Cardiac muscle cell (in vitro differentiated cells and primary cell): ENCODE measurements at places on chromosomes 6 and 20.

DNA sequence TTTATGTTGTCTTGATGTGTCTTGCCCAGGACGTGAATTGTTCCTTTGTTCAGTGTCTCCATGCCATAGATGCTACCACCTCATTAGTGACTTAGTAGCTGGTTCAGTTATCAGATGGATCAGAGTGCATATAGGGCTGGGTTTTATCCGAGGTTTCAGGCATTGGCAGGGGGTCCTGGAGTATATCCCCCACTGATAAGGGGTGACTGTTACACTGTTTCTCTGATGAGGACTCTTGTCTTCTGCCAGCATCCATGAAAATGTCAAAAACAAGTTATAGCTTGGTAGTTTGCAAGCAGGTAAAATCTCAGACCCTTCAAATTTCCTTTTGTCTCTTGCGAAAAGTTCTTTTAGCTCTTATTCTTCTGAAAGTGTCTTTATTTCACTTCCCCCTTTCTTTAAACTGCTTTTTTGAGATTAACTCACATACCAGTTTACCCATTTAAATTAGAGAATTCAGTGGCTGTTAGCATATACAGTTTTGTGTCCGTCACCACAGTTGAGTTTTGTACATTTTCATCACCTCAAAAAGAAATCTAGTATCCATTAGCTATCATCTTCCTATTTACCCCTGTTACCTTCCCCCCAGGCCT, 109.2 kb downstream of the CDYL start:
- DNase-seq: no peak

- no peak for DNase-seq
Observed at GRCh38 chr6:23269436-23269835, 700.1 kb downstream of the HDGFL1 start.

DNA sequence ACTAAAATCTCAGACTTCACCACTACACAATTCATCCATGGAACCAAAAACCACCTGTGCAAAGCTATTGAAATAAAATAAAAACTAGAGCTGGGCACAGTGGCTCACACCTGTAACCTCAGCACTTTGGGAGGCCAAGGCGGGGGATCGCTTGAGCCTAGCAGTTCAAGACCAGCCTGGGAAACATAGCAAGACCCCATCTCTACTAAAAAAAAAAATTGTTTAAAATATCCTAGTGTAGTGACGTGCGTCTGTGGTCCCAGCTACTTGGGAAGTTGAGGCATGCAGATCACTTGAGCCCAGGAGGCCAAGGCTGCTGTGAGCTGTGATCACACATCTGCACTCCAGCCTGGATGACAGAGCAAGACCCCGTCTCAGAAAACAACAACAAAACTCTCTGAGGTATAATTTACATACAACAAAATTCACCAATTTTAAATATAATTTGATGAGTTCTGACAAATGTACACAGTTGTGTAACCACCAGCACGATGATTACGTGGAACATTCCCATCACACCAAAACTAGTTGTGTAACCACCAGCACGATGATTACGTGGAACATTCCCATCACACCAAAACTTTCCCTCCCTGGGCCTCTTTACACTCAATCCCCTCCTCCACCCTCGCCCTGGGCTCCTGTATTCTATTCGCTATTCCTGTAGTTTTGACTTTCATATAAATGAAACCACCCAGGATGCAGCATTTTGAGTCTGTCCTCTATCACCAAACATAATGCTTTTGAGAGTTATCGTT, 107.5 kb downstream of the TAF4 start:
- DNase-seq: no peak

- peak; percentile 63 for DNase-seq
Observed at GRCh38 chr6:108080010-108080780, 5.7 kb upstream of the OSTM1 start.

- no peak for DNase-seq
Observed at GRCh38 chr20:3156811-3157619, 2.6 kb downstream of the FASTKD5 start.

GRCh38 chr20:42046371-42047085, 428.4 kb upstream of the CHD6 start:
- no peak for DNase-seq

DNA sequence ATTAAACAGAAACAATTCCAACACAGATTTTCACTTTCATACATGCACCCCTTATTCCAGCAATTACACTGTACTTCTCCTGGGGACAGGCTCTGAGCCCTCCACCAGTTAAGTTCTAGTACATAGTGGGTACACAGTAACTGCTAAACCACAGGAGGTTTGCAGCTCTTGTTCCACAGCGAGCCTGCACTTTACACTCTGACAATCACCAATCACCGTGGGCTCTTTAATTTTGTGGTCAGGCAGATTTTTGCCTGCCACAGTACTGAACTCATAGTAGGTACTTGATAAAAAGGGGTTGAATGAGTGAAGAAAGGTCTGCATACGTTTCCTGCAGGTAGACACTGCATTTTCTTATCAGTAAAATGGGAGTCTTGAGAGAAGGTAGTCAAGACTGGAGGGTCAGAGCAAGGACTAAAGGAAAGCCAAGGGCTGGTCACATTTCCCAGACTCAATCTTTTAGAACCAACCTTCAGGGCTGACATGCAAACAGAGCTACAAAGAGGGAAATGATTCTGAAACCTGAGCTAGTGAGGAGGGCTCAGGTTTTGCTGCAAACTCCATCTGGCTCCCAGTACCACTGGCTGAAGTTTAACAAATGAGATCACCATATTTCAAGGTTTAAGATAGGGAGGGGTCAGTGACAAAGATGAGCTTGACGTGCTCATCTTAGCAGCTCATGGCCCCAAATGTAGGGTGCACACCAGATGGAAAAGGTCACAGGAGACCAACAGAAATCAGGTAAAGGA, 404.6 kb downstream of the BTBD9 start:
- DNase-seq: no peak

- DNase-seq: no peak
Observed at GRCh38 chr6:163525926-163526325, 111.4 kb downstream of the QKI start.

GRCh38 chr20:33059136-33059535, 5.4 kb downstream of the BPIFB3 start:
- no peak for DNase-seq

DNA sequence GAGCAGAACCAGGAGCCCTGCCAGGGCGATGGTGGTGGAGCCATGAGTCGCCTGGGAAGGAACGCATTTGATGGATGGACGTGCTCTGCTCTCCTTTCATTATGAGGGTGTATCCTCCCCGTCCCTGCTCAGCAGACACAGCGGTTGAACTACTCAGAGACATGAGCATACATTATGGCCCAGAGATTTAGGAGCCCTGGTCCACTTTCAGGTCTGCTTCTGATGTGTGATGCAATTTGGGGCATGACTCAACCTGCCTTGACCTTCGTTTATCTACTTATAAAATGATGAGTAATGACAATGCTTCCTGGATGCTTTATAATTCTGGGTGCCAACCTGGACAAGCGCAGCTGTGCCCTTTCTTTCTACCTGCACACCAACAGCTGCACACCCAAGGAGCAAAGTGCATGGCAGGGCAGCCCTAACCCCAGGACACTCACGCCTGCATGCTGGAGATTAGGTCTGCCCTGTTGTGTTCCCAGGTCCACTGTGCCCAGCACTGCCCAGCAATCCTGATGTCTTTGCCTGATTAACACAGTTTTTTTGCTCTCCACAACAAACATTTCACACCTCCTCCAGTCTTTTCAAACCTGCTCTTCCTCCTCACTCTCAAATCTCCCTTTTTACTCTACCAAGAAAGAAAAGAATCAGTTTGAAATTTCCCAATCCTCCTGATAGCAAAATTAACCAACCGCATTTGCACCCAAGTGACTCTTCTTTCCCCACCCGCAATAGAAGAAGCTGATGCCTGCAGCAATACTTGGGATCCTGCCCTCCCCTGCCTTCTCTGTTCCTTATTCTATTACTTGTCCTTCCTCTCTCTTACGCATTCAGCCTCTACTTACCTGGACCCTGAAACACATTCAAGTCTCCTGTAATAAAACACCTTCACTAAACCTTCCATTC, 81.2 kb downstream of the EZR start:
- DNase-seq: peak; percentile 41

DNA sequence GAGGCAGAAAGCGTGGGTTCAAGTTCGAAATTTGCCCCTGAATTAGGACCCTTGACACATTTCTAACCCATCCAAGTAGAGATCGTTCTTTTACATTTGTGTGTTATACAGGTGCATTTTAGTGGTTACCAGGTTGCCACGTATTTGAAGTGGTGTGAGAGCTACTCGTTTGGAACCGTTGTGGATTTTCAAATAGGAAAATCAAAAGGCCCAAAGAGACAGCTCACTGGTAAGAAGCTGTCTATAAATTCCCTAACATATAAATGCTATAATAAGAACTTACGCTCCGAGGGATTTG, 1.6 kb upstream of the REV3L start:
- DNase-seq: no peak

- no peak for DNase-seq
Observed at GRCh38 chr6:85865420-85866369, 223.0 kb upstream of the SYNCRIP start.

- no peak for DNase-seq
Observed at GRCh38 chr20:40896814-40897700, 131.6 kb upstream of the TOP1 start.

- DNase-seq: no peak
Observed at GRCh38 chr20:33761698-33762250, 30.0 kb downstream of the ZNF341 start.

- no peak for DNase-seq
Observed at GRCh38 chr6:4889701-4890100, 113.5 kb downstream of the CDYL start.

DNA sequence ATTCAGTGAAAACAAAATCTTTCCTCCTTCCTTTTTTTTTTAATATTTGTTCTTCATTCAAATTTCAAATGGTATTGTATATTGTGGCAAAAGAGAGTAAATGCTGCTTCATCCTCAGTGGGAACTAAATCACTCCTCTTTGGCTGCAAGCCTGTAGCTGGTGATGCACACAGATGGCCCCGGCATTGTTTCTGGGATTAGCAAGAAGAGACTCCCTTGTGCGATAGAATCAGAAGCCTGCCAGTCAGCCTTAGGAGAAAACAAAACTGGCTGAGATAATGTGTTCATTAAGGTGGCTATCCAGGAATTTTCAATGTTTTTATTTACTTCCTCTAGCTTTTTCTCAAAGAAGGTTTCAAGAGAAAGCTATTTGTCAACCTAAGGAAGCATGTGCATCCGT, 20.7 kb upstream of the ELOVL2 start:
- DNase-seq: no peak

- DNase-seq: no peak
Observed at GRCh38 chr6:15420959-15421438, 175.1 kb downstream of the JARID2 start.

DNA sequence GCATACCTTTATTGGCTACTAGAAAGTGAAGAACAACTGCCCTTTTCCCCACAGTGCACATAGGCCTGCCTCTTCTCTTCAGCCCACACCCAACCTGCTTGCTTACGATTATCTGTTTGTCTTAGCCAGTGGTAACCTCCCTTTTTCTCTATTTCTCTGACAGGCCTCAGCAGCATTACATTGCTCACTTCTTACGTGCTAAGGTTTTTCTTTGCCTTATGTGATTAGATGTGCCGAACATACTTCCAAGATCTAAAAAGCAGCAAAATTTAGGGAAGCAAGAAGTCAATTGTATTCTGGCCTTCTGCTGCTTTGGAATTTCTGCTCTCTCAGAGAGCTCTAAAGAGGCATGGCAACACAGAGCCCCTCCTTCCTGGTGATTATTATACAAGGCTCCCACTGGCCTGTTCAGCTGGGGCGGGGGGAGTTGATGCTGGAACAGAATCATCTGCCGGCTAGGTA, 7.0 kb downstream of the B4GALT5 start:
- DNase-seq: peak; percentile 48

GRCh38 chr6:42366999-42367352, 84.8 kb downstream of the TRERF1 start:
- no peak for DNase-seq

GRCh38 chr6:36836111-36837021, 2.9 kb downstream of the CPNE5 start:
- DNase-seq: no peak

GRCh38 chr20:20628314-20628713, 84.1 kb downstream of the RALGAPA2 start:
- DNase-seq: no peak

DNA sequence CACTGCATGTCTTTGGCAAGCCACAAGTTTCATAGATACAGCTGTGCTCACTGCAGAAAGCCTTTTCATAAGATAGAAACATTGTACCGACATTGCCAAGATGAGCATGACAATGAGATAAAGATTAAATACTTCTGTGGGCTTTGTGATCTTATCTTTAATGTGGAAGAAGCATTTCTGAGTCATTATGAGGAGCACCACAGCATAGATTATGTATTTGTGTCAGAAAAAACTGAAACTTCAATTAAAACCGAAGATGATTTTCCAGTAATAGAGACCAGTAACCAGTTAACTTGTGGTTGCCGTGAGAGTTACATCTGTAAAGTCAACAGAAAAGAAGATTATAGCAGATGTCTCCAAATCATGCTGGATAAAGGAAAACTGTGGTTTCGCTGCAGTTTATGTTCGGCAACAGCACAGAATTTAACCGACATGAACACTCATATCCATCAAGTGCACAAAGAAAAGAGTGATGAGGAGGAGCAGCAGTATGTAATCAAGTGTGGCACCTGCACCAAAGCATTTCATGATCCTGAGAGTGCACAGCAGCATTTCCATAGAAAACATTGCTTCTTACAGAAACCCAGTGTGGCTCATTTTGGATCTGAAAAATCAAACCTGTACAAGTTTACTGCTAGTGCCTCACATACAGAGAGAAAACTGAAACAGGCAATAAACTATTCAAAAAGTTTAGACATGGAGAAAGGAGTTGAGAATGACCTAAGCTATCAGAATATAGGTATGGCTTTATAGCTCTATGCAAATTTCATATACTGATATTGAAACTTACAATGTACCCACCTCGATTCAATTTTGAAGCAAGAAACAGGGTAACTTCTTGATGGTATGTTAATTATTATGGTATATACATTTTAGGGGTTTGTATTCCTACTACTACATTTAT, 23.9 kb upstream of the BAG2 start:
- no peak for DNase-seq

DNA sequence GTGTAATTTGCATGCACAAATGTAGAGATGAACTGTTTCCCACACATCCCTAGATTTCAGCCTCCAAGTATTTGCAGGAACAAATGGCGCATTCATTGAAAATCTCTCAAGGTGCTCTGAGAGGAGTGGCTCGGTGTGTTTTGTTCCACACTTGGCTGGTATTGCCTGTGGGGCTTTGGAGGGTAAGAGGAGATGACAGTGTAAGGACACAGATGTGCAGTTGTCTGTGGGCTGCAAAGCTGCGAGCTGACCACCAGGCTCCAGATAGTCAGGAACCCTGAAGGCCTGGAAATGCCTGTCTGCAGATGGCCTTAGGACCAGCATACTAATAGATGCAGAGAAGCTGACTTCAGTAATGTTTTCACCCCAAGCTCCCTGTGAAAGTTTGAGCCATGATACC, 57.7 kb upstream of the PBOV1 start:
- DNase-seq: no peak

GRCh38 chr20:49591217-49591865, 23.4 kb upstream of the PTGIS start:
- DNase-seq: peak; percentile 27

GRCh38 chr20:45892049-45892825, 1.1 kb downstream of the CTSA start:
- no peak for DNase-seq

GRCh38 chr6:76771059-76771634, 692.1 kb downstream of the HTR1B start:
- DNase-seq: no peak
